ENCODE measurements at places on chromosomes 6 and 20.
A peak's percentile ranks its signal among the peaks of the same experiment; 100 is the strongest.

DNA sequence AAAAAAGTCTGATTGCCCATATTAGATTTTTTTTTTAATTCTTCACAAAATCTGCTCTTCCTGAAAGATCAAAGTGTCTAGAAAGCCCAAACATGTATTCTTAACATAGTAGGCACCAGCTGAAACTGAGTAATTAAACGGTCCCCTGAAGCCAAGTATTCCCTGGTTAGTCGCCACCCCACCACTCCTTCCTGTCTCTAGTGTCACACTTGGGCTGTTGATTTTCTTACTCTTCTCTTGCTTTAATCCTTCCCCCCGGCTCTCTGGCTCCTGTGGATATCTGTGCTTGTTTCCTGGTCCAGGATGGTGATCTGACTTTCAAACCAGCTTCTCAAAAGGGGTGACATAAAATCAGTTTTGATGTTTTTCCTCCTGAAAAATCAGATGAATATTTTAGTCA lies 162.9 kb downstream of the QKI start:
- peak; percentile 17 for DNase-seq

DNA sequence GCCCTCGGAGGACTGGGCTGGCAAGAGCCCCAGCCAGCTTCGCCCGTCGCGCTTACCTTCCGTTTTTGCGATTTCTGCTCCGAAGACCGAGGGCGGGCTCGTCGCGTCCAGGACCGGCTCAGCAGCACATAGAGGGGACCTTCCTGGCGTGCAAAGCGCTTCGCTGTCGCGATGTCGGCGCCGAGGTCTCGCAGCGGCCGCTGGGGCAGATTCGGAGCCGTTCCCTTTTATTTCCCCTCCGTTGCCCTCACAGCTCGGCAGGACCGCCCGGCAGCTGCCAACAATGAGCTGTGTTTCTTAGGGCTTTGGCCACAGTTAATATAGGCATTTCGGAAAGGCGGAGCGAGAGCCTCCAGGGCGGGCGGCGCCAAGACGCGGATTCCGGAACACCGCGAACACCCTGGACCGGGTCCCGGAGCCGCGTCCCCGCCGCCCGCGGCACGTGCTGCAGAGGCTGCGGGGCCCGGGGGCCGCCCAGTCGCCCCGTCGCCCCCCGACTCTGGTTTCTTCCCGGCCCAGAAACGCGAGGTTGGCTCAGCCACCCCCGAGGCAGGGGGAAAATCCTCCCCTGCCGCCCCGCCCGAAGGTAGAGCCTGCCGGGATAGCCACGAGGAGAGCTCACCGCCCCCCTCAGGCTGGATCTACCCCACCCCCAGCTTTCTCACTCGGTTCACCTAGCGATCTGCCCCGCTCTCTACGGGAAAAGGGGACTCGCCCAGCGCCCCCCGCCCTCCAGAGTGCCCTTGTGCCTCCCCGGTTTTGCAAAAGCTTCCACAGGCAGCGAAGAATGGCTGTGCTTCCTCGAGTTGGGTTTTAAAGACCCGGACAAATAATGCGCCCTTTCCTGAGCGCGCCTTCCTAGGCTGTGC lies at the start of gene CITED2:
TSS of gene CITED2 (minus strand) at position 292 of the 869 bp plus-strand sequence. CDS start 704 bp downstream, outside the sequence.
- DNase-seq = peak; percentile 97

GRCh38 chr6:21967056-21967974 lies 329.5 kb downstream of the PRL start:
- DNase-seq = no peak

DNA sequence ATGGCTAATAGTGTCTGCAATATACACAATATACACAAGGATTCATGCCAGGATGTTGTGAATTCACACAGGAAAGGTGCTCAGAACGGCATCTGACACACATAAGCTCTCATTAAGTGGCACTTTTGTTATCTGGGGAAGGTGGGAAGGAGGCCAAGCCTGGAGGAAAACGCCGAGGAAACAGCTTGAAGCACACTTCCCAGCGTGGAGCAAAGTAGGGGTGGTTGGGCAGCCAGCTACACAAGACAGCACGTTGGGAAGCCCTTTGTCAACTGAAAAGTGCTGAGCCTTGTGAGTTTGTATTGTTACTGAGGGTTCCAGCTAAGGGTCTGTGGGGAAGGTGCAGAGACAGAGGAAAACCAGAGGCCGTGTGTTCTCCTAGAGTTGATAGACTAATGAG lies 181.0 kb downstream of the ZMYND8 start:
- no peak for DNase-seq

GRCh38 chr6:137794516-137795201 lies 72.4 kb upstream of the TNFAIP3 start:
- DNase-seq = no peak

GRCh38 chr6:9225441-9225871 lies 790.1 kb upstream of the SLC35B3 start:
- DNase-seq = peak; percentile 18

DNA sequence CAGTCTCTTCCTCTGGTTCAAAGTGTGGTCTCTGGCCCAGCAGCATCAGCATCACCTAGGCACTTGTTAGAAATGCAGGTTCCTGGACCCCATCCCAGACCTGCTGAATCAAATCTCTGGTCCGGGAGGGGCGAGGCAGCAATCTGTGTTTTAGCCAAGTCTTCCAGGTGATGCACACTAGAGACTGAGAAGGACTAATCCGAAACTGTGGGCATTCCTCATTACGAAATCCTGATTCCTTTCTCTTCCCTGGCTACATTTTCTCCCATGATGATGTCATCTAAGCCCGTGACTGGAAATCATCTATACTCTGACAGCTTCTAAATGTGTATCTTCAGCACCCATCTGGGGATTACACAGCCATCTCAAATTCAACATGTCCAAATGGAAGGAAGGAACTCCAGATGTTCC lies 39.7 kb upstream of the PRND start:
- peak; percentile 18 for DNase-seq

DNA sequence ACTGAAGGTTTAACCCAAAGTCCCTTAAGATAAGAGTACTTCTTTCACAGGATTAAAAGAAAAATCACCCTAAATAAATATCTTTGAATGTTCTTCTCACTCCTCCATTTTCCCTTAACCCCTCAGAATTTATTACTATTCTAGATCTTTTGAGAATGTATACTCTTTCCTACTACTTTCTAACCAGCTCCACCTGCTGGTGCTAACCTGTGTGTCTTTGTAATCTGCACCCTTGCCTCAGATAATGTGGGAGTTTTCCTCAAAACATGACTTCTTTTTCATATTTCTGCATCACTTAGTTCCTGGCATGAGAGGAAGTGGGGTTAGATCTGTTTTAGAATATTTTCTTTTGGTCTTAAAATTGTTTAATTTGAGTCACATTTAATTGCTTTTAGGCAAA lies 394.2 kb downstream of the BMP2 start:
- no peak for DNase-seq

- DNase-seq = peak; percentile 39
Measured at GRCh38 chr20:51928931-51929330, 126.6 kb upstream of the SALL4 start.

GRCh38 chr6:145802141-145802540 lies 12.5 kb downstream of the FBXO30 start:
- DNase-seq = no peak

GRCh38 chr6:136607204-136607931 lies 57.1 kb upstream of the MAP7 start:
- DNase-seq = no peak

- DNase-seq = peak; percentile 10
Measured at GRCh38 chr6:69105288-69105687, 470.2 kb downstream of the ADGRB3 start.

- DNase-seq = no peak
Measured at GRCh38 chr20:48563191-48563870, 264.5 kb downstream of the PREX1 start.

GRCh38 chr20:63572788-63573646 lies 1.0 kb downstream of the HELZ2 start:
- DNase-seq = no peak

- DNase-seq = no peak
Measured at GRCh38 chr6:107786709-107787588, 37.2 kb downstream of the SCML4 start.
